ENCODE measurements at places on chromosomes 2 and 18.
A peak's percentile ranks its signal among the peaks of the same experiment; 100 is the strongest.

- no peaks in the 10 kb centered on the region for H3K36me3 ChIP-seq
- no peaks in the 10 kb centered on the region for H3K27me3 ChIP-seq
- H3K27ac ChIP-seq, result no peak overlapping the region
- H3K4me3 ChIP-seq, result no peak overlapping the region
Measured at GRCh38 chr2:228355897-228356296, 174.4 kb upstream of the SPHKAP start.

GRCh38 chr2:12169721-12170120, 423.3 kb downstream of the LPIN1 start:
- DNase-seq, result peak; percentile 31
- H3K27me3 ChIP-seq, result no peaks in the 10 kb centered on the region
- no peak overlapping the region for H3K4me3 ChIP-seq
- H3K4me1 ChIP-seq, result peaks cover 24% of the 10 kb centered on the region
- H3K36me3 ChIP-seq, result no peaks in the 10 kb centered on the region
- H3K27ac ChIP-seq, result no peak overlapping the region

GRCh38 chr18:37225279-37225678, 340.3 kb downstream of the CELF4 start:
- no peak overlapping the region for H3K27ac ChIP-seq
- DNase-seq, result no peak
- no peaks in the 10 kb centered on the region for H3K36me3 ChIP-seq
- no peaks in the 10 kb centered on the region for H3K4me1 ChIP-seq
- H3K27me3 ChIP-seq, result no peaks in the 10 kb centered on the region
- no peak overlapping the region for H3K4me3 ChIP-seq

- no peak overlapping the region for H3K27ac ChIP-seq
- H3K4me1 ChIP-seq, result no peaks in the 10 kb centered on the region
- H3K36me3 ChIP-seq, result peaks cover 9% of the 10 kb centered on the region
- no peak overlapping the region for H3K4me3 ChIP-seq
- no peak for DNase-seq
Measured at GRCh38 chr18:9561759-9562158, 52.6 kb downstream of the PPP4R1 start.

- no peak for DNase-seq
- H3K36me3 ChIP-seq, result no peaks in the 10 kb centered on the region
- H3K27ac ChIP-seq, result no peak overlapping the region
- no peaks in the 10 kb centered on the region for H3K4me1 ChIP-seq
Measured at GRCh38 chr2:95391641-95392310, 10.7 kb upstream of the FAHD2A start.
